ENCODE measurements at places on chromosomes 2 and 18.

DNA sequence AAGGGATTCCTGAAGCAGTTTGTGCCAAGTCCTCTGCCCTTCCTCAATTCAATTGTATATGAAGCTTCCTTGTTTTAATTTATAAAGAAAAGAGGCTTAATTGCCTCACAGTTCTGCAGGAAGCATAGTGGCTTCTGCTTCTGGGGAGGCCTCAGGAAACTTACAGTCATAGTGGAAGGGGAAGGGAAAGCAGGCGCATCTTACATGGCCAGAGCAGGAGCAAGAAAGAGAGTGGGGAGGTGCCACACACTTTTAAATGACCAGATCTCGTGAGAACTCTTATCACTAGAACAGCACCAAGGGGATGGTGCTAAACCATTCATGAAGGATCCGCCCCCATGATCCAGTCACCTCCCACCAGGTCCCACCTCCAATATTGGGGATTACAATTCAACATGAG, 114.2 kb downstream of the SGPP2 start:
- DNase-seq: no peak

DNA sequence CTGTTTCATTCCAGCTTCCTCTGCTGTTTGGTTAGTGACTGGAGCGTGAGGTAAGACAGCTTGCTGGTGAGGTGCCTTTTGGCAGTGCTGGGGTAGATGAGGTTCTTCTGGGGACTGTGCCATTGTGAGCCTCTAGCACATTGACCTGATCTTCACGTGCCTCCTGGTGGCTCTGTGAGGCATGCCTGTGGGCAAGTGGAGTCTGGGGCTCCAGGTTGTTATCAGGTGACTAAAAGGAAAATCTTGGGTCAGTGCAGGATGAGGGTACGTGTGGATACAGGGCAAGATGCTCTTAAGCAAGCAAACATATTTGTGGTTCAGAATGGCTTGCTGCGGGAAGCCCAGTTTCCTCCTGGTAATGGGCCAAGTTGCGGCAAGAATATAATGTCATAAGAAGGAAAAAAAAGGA, 75.4 kb downstream of the FHOD3 start:
- DNase-seq: no peak

- peak; percentile 81 for DNase-seq
Measured at GRCh38 chr18:11733031-11733430, 44.0 kb downstream of the GNAL start.

- DNase-seq: no peak
Measured at GRCh38 chr2:119202610-119203310, 20.9 kb upstream of the STEAP3 start.

DNA sequence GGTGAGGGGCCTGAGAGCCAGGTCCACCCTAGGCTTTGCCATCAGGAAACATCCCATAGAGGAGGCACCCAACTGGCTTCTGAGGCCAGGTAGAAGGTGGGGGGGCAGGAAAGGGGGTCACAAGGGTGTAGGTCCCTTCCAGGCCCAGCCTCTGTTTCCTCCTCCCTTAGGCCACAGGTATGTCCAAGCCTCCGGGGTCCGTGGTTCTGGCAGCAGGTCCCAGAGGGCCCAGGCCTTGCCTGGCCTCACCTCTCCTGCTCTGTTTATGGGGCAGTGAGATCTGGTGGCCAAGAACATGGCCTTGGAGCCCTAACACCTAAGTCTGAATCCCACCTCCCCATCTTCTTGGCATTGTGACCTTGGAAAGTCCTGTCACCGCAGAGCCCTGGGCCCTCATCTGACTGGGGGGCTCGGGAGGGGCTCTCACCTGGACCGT, 21.6 kb upstream of the GPR17 start:
- DNase-seq: no peak

DNA sequence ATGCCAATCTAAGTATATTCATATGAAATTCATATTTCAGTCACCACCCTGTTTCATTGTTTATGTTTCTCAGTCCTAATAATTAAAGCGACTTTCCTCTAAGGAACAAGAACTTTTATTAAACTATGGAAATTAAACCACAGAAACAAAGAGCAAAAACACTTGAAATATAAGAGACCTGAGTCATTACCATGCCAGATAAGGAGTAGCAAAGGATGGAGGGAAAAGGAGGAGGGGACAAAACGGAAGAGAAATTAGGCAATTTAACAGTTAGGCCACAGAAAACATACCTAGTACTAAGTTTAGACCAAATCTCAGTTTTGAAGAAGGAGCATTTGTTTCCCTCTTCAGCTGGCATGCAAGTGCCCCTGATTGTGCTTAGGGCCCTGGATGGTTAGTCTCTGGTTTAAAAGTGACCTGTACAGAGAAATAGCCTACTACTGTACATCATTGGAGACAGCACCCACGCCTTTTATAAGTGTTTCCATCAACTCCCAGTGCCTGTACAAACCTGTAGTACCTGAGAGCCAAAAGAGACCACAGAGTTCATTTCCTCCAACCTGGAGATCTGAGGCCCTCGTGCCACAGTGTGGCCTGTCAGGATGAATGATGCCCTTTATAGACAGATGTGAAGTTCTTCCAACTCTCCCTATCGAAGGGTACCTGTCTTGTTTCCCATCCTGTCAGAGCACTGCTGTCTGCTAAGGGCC, 74.5 kb downstream of the SPATS2L start:
- no peak for DNase-seq

- no peak for DNase-seq
Measured at GRCh38 chr2:226904592-226904991, 68.7 kb downstream of the RHBDD1 start.

DNA sequence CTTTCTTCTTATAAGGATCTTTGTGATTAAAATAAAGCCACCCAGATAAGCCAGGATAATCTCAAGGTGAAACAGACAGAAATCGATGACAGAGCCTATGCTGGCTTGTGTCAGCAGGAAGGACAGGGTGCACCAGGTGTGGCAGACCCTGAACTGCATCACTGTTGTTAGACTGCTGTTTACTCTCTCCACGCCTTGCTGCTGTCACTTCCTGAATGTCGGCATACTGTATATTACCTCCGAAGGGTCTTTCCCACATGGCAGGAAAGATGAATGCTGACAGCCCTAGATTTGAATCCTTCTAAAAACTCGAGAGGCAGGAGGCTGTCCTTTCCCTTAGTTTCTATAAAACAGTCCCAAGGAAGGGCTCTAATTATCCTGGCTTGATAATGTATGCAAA, 18.9 kb upstream of the TMEM163 start:
- no peak for DNase-seq

GRCh38 chr2:240310645-240311044, 124.8 kb upstream of the GPC1 start:
- DNase-seq: no peak

DNA sequence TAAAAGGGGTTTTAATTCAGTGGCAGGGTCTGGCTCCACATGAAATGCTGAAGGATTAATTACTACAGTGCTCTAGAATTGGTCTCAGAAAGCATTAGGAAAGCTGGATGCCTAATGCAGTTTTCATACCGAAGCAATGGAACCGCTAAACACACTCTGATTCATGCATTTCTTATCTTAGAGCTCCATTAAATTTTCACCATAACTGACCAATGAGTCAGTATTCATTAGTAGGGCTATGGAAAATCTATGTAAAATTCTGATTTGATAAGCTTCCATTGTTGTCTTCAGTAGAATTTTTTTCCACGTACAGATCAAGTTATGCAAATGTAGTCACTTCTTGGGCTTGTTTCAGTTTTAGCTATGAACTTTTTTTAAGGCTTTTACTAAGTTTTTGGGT, 359.9 kb downstream of the ARHGAP15 start:
- no peak for DNase-seq

DNA sequence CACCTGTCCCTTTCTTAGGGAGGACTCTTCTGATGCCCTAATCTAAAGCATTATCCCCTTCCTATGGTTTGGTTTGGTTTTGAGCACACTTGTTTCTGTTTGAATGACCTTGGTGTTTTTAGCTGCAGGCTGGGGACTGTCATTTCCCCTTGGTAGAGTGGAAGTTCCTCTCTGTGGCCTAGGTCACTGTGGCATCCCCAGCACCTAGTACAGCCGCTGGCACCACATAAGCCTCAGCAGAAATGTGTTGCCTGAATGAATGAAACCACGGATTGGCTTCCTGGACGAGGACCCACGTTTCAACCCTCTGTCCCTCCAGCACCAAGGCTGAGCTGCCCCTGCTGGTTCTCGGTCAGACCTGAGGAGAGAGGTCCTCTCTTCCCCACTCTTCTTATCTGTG, 159.9 kb downstream of the CTIF start:
- no peak for DNase-seq

DNA sequence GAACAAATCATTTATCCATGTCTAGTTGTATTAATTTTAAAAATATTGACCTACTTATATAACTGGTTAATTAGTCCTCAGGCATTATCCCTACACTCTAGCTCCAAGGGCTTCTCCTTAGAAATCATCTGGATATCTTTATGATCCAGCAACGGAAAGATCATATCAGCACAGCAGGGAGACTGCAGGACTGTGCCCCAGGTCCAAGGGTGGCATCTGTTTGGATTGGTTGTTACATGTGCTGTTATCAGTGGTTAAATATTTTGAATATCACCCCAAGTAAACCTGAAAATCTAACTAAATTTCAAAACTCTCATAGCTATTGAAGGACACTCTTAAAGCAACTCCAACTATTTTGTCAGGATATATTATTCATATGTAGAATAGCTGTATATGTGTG, 556.2 kb upstream of the ZEB2 start:
- no peak for DNase-seq

GRCh38 chr2:237012004-237012403, 73.7 kb upstream of the COPS8 start:
- no peak for DNase-seq

DNA sequence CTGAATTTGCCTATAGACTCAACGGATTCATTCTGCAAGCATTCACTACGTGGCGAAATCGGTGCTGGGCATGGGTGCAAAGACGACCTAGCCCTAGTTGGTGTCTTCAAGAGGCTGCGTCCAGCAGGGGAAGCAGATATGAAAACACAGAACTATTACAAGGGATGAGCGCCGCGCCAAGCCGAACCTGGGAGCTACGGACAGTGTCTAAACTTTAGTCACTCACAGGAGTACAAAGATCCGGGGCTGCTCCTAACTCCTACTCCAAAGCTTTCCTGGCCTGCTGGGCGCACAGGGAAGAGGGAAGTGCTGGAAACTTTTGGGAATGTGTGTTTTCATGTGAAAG, 732 bp upstream of the ANXA4 start:
- peak; percentile 70 for DNase-seq

GRCh38 chr2:34037157-34037556, 438.1 kb upstream of the FAM98A start:
- no peak for DNase-seq

DNA sequence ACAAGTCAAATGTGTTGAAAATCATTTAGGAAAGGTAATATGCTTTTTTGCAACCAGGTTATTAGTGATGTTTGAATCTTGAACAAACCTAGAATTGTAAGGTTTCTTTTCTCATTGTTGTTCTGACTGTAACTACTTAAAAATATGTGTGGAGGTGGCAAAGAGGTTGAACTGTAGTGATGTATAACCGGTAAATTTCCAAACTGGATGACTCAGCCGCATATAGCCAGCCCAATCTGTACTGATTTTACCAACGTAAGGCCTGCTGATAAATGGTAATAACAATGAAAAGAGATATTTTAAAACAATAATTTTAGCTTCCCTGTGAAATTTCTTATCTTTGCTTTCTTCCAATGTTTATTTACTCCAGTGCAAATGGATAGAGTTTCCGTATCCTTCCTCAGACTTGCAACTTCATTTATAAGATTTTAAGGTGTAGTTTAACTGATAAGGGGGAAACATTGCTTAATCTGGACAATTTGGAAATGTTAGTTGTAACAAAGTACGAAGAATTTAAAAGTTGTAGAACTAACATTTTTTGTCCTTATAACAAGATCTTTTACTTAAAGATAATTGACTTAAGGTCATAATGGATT, 1170.4 kb upstream of the ZEB2 start:
- DNase-seq: no peak

DNA sequence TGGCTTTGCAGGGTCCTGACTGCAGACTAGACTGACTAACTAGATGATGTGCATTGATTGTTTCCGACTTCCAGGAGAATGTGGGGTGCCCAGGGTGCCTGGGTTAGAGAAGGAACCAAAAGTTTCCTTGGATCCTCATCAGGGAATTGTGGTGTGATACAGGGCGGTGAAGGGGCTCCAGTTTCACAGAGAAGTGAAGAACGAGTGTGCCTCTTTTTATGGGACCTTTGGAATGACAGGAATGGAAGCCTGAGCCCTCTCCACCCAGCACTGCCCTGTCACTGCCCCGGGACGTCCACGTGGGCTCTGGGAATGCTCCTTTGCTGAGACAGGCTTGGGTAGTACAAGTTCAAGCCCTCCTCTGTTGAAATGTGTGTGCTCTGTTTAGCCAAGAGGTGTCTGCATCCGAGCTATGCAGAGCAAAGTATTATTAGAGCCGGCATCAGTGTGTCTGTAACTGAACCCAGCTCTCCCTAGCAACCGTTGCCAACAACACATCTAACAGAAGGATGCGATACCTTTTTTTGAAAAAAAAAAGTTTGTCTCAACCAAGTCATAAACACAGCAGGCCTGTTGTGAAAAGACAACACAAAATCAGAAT, 183.6 kb downstream of the SMAD7 start:
- DNase-seq: peak; percentile 67

DNA sequence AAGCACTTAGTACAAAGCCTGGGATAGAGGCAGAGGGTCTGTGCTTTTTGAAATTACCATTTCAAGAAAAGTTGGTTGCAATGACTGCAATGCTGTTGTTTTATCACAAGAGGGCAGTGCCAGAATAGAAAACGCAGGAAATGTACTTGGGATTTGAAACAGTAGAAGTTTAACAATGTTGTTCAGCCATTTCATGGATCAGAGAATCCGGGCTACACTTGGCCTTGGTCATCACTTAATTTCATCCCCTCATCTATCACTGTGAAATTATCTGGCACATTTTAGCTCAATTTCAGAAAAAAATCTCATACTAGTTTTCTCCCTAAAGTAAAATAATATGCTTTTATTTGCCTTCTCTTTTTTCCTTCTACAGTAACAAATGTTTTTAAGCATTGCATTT, 70.8 kb downstream of the RAPGEF4 start:
- no peak for DNase-seq

GRCh38 chr2:230158468-230158867, 61.3 kb downstream of the SP110 start:
- DNase-seq: no peak

GRCh38 chr2:188527141-188527540, 235.5 kb downstream of the GULP1 start:
- DNase-seq: peak; percentile 56
